Subcutaneous adipose tissue (tissue), 4 donors: ENCODE measurements at places on chromosomes 13 and 19. TPM values are rescaled to one million over a fixed set of nuclear protein-coding genes. Genes with fewer than 3 reads are reported as not detected.

ATP8B3 gene
- total RNA-seq, result 1.7 TPM

TBC1D17 gene
- 34.8 TPM for total RNA-seq

MAB21L1 gene
- total RNA-seq, result 2.4 TPM

PEX11G gene
- total RNA-seq, result 8.7 TPM

COL4A1 gene
- 1,142 TPM for total RNA-seq

GRK1 gene
- not detected for total RNA-seq

CNMD gene
- 0.51 TPM for total RNA-seq
